A549 (cell line): ENCODE measurements at places on chromosomes 11 and 22.

- DNase-seq = no peak
Observed at GRCh38 chr11:135002236-135002635, 590.2 kb upstream of the B3GAT1 start.

DNA sequence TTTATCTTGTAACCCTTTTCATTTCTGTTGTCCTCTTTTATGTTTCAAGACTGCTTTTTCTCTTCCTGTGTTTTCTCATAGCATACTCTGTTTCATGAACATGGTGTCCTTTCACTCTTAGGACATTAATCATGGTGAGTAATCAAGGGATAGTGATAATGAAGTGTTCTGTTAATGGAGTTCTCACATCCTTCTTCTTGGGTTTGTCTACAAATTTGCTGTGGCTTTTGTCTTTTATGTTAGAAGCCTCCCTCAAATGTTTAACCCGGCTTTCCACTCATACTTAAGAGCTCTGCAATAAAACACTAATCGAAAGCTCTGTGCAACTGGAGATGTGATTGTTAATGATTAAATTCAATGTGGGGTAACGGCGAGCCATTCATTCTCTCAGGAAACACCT is 593.6 kb downstream of the NELL1 start:
- DNase-seq = no peak

- DNase-seq = peak; percentile 11
Observed at GRCh38 chr11:104650234-104650633, 248.0 kb downstream of the CASP12 start.

DNA sequence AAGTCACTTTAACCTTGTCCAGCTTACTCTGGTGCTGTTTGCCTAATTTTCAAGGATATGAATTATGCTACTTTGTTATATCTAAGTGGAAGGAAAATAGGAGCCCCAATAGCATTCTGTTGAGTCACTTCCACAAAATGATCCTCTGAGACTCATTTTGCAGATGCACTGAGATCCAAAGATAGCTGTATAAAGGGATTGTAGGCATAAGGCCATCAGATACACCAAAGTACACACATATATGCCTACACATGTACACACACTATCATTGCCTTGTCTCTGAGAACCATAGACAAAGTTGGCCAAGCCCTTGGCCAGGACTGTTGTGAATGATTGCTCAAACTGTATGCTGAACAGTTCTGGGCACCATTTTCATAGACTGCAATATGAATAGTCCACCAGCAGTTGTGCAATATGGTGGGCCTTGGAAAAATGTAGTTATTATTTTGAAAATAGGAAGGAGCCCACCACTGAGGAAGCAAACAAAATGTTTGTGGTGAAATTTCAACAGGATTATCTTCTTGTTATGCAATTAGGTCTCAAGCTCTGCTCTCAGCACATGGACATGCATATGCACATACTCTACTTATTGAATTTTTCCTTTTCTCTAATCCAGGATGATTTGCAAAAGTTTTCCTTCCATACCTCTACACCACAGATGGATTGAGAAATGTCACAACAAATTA is 186.0 kb upstream of the CTSC start:
- DNase-seq = no peak

DNA sequence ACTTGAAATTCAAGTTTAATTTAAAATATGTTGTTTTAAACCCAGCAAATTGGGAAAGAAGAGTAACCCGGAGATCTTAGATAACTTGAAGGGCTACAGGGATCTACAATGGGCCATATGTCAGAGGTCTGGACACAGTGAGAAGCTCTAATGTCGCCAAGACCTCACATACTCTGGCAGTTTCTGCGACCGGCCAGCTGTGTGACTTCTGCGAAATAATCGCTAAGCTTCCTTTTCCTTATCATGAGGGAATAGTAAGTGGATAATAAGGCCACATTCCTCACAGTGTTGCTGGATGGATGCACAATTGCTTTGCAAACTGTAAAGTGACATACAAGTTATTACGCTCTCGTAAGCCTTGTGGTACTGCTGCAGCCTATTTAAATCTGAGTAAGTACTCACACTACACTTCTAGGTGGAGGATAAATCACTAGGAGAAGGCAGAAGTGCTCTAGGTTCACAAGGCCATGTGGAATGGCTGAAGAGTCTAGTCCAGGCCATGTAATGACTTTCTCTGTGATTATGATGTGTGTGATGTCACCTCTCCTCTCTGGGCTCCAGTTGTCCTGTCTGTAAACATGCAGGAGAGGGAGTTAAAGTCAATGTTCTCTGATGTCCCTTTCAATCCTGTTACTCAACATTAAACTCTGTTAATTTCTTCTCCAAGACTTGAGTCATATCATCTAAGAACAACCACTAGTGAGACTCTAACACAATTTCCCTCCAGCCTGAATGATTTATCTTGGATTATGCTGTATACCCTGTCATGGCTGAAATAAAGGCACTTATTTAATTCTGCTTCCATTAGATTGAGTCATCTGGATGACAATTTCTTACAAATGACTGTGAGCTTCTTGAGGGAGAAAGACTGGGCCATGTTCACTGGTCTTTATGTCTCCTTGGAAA is 192.6 kb upstream of the NARS2 start:
- DNase-seq = no peak

DNA sequence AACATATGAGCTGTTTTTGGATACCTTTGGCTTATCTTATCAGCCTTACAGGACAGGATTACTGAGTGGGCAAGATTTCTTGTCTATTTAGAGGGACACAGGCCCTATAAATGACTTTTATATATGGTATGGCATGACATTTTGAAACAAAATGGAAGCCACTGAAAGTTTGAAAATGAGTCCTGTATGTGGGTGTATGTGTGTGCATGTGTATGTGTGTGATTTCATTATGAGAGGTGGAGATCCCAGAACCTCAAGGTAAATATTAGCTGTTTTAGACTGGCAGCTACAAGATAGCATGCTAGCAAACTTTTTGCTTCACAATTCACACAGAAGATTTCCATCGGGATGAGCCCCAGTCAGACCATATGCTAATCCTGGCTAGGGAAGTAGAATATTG is 970.5 kb upstream of the CCDC90B start:
- DNase-seq = no peak

GRCh38 chr11:37718431-37718999 is 1120.5 kb upstream of the RAG2 start:
- DNase-seq = no peak

- no peak for DNase-seq
Observed at GRCh38 chr11:18294862-18295261, 27.1 kb downstream of the HPS5 start.

GRCh38 chr11:118610225-118610772 is 2.9 kb downstream of the PHLDB1 start:
- no peak for DNase-seq

DNA sequence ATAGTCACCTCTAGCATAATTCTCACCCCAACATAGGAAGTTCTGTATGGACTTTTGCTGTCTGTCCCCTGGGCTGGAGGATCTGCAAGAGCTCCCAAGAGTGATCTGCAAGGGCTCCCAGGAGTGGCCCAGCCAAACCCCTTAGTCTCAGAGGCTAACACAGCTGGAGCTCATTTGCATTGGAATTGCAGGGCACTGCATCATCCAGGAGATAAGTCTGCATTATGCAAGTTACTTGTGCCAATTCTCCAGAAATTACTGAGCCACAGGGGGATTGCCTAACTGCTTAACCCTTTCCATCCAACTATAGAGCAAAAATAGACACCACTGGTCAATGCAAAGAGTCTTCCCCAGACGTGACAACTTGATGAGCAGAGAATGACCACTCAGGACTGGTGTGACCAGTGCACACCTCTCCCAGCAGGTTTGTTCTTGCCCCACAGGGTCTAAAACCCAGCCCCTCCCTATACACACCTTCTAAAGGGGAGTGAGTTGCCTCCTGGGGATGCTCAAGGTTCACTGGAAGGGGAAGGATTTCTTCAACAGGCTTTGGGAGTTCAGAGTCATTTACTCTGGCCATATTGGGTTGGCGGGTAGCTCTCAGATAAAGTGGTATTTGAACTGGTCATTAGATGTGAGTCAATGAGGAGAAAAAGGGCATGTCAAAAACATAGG is 38.4 kb downstream of the POU2AF3 start:
- DNase-seq = no peak

DNA sequence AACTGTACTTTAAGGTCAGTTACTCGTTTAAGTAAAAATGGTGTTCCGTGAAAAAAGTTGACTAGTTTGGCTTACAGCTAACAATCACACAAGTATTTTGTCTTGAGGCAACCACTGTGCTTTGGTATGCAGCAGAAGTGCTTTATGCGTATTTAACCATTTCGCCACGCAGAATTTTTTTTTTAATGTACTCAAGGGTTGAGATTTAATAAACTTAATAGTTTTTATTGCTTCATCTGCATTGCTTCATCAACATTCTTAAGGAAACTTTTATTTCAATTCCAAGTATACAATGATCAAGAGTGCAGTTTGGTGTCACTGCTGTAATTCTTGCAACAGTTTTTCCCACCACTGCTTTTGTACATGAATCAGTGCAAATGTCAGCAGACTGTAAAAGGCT is 66.4 kb downstream of the ZNRF3 start:
- DNase-seq = peak; percentile 33

GRCh38 chr11:20618083-20618482 is 18.7 kb downstream of the SLC6A5 start:
- no peak for DNase-seq

DNA sequence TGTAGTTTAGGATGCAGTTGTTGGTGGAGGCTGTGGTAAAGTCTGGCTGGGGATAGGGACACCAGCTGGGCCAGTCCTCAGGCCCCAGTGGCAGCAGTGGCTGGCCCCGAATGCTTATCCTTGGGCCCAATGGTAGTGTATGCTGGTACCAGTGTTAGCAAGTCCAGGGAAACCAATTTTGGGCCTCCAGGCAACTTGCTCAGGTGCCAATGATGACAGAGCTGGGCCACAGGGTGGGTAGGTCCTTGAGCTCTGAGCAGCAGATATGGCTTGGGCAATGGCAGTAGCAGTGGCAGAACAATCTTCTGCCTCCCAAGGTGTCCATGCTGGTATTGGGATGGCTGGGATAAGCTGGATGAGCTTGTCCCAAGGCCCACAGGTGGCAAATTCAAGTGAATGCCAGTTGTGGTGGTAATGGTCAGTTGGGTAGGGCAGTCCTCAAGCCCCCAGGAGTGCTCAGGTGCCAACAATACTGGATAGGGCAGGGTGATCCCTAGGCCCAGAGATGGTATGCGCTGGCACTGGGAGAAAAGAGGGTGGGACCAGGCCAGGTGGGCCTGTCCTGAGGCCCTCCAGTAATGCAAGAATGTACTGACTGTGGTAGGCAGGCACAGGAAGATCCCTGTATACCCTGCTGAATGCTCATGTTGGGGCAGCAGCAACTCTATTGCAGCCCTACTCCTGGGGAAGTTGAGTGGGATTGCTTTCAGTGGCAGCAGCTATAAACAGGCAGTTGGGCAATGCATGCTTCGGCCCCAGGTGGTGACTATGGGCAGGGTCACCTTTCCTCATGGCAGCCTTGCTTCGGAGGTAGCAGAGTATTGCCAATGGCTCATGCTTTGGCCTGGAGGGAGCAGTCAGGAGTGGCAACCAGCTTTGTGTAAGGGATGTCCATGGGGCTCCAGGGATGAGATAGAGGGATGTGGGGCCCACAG is 54.7 kb downstream of the KCNQ1OT1 start:
- DNase-seq = no peak

GRCh38 chr11:78737891-78738290 is 163.2 kb upstream of the NARS2 start:
- no peak for DNase-seq

DNA sequence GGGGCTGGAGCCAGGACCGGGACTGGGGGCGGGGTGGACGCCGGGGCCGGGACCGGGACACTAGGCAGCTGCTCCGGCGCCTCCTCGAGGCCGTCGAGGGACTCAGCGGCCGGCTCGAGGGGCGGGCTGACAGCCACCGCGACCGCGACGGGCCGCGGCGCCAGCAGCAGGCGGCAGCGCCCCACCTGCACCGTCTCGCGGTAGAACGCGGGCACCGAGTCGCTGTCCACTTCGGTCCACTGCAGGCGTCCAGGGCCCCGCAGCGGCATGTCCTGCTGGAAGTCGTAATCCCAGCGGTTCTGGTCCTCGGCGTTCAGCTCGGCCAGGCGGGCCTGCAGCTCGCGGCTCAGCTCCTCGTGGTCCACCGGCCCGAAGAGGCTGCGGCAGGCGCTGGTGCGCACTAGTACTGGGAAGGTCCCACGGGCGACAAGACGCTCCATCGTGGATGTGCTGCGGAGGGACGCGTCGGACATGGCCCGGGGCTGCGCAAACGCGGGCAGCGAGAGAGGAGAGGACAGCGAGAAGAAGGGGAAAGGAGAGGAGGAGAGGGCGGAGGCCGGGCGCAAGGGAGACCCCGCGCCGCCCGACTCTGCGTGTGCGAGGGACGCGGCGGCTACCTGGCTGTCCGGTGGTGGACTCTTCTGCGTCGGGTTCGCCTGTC is 428 bp downstream of the CDKN1C start:
- DNase-seq = peak; percentile 64

GRCh38 chr11:128039140-128040021 is 548.0 kb downstream of the ETS1 start:
- DNase-seq = no peak

DNA sequence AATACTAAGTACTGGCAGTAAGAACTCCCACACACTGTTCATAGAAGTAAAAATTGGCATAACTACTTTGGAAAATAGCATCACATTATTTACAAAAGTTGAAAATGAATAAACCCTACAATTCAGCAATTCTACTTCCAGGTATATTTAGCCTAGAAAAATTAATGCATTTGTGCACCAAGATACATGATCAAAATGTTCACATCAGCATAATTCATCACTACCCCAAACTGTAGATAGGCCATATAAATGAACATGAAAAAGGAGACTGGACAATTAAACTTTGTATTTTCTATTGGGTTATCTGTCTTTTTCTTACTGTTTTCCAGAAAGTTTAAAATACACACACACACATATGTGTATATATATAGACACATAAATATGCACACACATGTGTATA is 5.9 kb downstream of the OR5B21 start:
- DNase-seq = no peak

- DNase-seq = no peak
Observed at GRCh38 chr22:37742376-37743171, 45.7 kb downstream of the TRIOBP start.

GRCh38 chr11:5536482-5536881 is 11.9 kb downstream of the OR52H1 start:
- DNase-seq = no peak

DNA sequence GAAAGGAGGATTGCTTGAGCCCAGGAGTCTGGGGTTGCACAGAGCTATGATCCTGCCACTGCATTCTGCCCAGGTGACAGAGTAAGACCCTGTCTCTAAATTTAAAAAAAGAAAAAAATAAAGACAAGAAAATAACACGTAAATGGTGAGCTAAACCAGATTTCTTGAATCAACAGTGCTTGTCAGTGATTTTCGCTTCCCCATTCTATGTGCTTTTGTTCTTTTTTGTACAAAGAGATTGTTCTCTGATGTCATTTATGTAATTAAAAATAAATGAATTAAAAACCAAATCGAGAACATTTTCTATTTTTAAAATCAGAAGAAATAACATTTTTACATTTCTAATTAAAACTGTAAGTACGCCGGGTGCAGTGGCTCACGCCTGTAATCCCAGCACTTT is 19.8 kb upstream of the SLC29A2 start:
- DNase-seq = no peak

DNA sequence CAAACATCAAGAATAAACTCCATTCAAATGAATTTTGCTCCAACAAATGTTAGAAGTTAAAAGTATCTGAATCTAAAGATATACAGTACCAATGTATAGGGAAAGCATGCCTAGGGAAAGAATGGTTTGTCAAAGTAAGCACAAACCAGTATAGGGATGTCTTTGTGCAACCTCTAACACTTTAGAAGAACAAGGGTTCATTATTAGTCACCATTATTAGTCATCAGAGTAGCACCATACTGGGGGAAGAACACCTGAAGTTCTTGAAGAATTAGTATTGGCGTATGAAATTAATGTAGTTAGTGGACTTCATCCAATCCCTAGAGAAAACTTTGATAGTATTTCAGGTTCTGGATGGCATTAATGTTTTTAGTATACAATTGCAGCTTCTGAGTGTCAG is 943.7 kb downstream of the METTL15 start:
- no peak for DNase-seq
